ENCODE measurements at places on chromosomes 11 and 22.

DNA sequence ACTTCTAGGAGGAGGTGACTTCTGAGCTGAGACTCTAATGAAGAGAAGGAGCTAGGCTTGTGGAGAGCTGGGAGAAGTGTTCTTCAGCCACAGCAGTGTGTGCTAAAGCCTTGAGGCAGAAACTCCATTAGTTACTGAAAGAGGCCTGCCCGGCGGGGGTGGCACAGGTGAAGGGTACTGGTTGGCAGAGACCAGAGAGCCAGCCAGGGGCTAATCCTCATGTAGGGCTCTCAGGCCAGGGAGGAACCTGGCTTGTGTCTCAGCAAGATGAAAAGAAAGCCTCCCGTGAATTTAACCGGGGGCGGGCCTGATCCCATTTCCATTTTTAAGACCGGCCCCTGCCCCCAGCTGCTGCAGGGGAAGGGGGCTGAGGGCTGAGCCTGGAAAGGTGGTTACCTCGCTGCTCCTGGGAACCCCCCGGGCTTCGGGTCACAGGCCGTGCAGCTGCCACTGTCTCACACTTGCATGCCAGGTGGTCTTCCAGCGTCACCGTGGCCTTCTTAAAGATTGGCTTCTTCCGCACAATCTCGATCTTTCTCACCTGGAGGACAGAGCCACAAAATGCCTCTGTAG lies 15.0 kb downstream of the PDGFB start:
- no peak for DNase-seq

GRCh38 chr11:129854232-129854805 lies 38.7 kb downstream of the TMEM45B start:
- DNase-seq: peak; percentile 13

GRCh38 chr11:74948546-74948897 lies 369 bp downstream of the XRRA1 start:
- peak; percentile 4 for DNase-seq

GRCh38 chr11:123603666-123604065 lies 50.8 kb downstream of the SCN3B start:
- no peak for DNase-seq

DNA sequence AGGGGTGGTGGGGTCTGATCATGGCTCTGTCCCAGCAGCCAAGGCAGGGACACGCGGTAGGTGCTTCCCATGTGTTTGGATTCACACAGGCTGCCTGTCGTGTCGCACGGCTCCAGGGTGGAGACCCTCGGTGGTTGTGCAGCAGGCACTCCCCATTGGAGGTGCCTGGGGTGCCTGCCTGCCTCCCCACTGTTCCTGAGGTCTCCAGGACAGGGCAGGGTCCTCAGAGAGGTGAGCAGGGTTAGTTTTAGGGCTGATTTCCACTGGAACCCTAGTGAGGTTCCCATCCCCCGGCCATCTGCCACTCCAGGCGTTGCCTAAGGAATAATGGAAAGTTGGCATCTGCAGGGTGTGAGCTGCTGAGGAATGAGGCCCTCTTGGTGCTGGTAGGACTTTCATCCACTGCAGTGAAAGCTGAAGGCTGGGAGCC lies 32.3 kb downstream of the OSBPL5 start:
- DNase-seq: no peak

GRCh38 chr11:26937386-26937785 lies 56.5 kb upstream of the FIBIN start:
- no peak for DNase-seq

GRCh38 chr11:22666688-22667439 lies 453 bp downstream of the GAS2 start:
- no peak for DNase-seq

Measured in CD4-positive, alpha-beta T cell treated with Interleukin-4 for 4 hours (primary cell).